Stimulated activated naive B cell treated with anti-CD40 and anti-IgM and Interleukin-4, amounts not matched to agents 10 μg/mL and 1 μg/mL and 100 μg/mL, for 72 hours (primary cell): ENCODE measurements at places on chromosomes 6 and 20.

- H3K4me3 ChIP-seq, result no peak overlapping the region
- DNase-seq, result no peak
- no peaks in the 10 kb centered on the region for H3K4me1 ChIP-seq
- no peak overlapping the region for H3K27ac ChIP-seq
- no peaks in the 10 kb centered on the region for H3K36me3 ChIP-seq
These were observed 207.0 kb downstream of the SLC24A3 start for GRCh38 chr20:19419396-19419795.

DNA sequence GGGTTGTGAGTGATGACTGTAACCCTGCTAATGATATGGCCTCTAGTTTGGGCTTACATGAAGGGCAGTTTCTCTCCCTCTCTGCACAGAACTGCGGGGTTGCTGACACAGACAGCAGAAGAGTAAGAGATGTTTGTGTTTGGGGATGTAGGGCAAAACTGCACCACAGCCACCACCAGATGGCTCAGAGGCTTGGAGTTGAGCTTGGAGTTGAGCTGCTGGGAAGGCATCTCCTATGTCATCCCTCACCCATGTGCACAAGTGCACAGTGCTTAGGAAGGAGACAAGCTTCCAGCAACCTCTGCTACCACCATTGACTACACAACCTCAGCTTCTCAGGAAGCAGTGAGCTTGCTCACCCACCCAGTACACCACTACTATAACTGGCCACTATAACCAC is 303.9 kb upstream of the DEFB112 start:
- no peak overlapping the region for H3K27ac ChIP-seq
- no peaks in the 10 kb centered on the region for H3K4me1 ChIP-seq
- no peaks in the 10 kb centered on the region for H3K27me3 ChIP-seq
- no peak overlapping the region for H3K4me3 ChIP-seq

DNA sequence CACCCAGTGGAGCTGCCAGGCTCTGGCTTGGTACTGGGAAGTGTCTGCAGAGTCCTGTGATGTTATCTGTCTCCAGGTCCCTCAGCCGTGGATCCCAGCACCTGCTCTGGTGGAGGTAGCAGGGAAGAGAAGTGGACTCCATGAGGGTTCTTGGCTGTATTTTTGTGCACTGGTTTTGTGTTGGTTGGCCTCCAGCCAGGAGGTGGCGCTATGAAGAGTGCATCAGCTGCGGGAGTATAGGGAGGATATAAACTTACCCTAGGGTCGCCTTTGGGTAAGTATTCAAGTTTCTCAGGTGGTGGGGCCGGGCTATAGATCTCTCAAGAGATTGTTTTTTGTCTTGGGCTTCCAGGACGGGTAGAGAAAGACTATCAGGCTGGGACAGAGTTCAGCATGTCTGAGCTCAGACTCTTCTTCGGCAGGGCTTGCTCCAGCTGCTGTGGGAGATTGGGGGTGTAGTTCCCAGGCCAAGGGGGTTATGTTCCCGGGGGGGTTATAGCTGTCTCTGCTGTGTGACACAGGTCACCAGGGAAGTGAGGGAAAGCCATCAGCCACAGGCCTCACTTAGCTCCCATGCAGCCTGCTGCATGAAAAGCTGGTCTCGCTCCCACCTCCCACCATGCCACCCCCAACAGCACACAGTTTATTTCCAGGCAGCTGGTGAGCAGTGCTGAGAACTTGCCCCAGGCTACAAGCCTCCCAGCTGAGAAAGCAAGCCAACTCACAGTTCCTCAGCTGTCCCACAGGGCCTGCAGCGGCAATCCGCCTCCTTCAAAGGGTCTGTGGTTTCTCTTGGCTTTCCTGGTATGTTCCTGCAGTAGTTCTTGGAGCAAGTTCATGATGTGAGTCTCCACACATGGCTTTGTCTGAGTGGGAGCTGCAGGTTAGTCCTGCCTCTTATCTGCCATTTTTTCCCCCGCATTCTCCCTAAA is 115.7 kb downstream of the AIG1 start:
- DNase-seq, result no peak
- peaks cover 2% of the 10 kb centered on the region for H3K4me1 ChIP-seq
- no peak overlapping the region for H3K27ac ChIP-seq
- H3K4me3 ChIP-seq, result no peak overlapping the region

DNA sequence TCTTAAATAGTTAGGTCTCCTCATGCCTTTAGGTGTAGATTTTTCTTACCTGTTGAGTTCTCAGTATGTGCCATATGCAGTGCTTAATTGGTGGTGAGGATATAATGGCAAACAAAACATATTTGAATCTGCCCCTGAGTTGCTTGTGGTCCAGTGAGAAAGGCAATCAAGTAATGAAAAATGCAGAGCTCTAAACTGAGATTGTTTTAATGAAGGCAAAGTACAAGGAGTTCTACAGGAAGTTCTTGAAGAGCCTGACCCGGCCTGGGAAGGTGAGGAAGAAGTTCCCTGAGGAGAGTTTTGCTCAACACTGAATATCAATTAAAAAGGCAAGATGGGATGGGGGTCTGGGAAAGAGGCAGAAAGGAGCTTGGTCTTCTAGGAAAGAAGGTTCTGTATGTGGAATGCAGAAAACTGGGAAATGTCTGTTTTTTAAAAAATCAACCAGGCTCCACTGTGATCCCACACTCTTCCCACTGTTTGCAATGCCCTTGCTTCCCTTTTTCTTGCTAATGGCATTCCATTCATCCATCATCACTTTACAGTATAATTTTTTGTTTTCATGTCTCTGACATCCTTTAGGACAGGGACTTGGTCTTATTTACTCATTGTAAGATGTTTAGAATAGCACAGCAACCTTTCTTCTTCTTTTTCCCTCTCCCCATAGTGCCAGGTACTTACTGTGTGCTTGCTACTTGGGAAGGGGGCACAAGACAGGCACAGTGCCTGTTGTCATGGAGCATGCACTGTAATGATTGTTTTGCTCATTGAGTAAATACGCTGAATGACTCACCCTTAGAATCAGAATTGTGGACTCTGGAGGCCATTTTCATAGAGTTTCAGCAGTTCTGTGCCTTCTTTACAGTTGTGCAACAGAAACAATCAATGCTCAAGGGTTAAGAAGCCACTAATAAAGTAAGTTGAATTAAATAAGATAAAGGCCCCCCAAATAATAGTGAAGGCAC is 64.3 kb downstream of the ANKS1A start:
- no peak overlapping the region for H3K4me3 ChIP-seq
- peaks cover 8% of the 10 kb centered on the region for H3K4me1 ChIP-seq
- H3K36me3 ChIP-seq, result peaks cover 6% of the 10 kb centered on the region
- no peaks in the 10 kb centered on the region for H3K27me3 ChIP-seq
- no peak for DNase-seq

DNA sequence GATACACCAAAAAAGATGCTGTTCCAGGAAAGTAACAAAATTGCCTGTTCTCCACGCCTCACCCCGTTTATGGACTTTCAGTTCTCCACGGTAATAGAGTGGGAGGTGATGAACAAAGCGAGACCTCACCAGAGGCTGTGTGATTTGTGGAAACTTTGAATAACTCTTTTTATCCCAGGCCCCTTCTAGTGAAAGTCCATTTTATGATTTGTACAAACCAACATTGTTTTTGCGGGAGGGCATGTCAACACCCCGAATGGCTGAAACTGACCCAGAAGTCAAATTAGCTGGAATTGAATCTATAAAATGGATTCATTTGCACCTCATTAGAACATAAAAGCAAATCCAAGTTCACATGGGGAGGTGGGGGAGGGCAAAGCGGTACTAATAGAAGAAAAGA is 517.8 kb downstream of the CDH26 start:
- H3K27ac ChIP-seq, result no peak overlapping the region
- H3K4me3 ChIP-seq, result no peak overlapping the region

- no peak overlapping the region for H3K4me3 ChIP-seq
These were observed 6.8 kb upstream of the MRPS10 start for GRCh38 chr6:42224222-42225028.

GRCh38 chr6:138468320-138469015 is 30.8 kb downstream of the NHSL1 start:
- DNase-seq, result no peak
- H3K27me3 ChIP-seq, result no peaks in the 10 kb centered on the region
- H3K27ac ChIP-seq, result no peak overlapping the region
- H3K4me3 ChIP-seq, result no peak overlapping the region

- H3K36me3 ChIP-seq, result peaks cover 17% of the 10 kb centered on the region
- H3K27ac ChIP-seq, result no peak overlapping the region
- no peaks in the 10 kb centered on the region for H3K27me3 ChIP-seq
- DNase-seq, result peak; percentile 16
- peaks cover 4% of the 10 kb centered on the region for H3K4me1 ChIP-seq
- no peak overlapping the region for H3K4me3 ChIP-seq
These were observed 118.4 kb downstream of the FARS2 start for GRCh38 chr6:5379647-5380242.

DNA sequence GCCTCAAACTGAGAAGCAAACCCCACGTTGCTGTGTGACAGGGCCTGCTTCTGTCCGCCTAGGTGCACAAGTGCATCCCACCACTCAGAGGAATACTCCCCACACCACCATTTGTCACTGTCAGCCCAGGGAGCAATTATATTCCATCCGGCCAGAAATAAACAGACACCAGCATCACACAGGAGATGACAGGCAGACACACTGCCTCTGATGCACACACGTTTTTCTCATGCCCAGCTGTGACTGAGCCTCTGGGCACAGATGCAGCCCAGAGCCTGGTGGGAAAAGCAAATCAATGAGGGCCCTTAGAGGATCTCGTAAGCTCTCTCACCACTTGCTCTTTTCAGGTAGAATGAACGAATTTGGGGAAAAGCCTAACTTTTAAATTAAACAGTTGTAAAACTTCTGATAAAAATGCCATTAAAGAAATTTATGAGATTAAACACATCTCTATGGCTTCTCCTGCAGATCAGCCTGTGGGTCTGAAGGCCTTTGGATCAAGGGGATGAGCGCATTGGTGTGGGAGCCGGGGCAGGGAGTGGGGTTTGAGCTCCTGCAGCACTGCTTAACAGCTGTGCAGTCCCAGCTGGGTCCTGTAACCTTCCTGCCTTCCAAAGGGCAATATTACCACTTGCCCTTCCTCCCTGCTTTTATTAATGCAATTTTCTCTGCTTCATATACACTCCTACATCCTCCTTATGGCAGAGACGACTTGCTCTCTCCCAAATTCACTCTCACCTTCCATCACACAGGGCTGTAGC is 624.3 kb downstream of the PTPRT start:
- no peaks in the 10 kb centered on the region for H3K4me1 ChIP-seq
- H3K36me3 ChIP-seq, result no peaks in the 10 kb centered on the region
- H3K27me3 ChIP-seq, result no peaks in the 10 kb centered on the region
- H3K27ac ChIP-seq, result no peak overlapping the region
- DNase-seq, result no peak
